NCI-H1092 (cell line): ENCODE measurements at places on chromosomes 12 and 14.

DNA sequence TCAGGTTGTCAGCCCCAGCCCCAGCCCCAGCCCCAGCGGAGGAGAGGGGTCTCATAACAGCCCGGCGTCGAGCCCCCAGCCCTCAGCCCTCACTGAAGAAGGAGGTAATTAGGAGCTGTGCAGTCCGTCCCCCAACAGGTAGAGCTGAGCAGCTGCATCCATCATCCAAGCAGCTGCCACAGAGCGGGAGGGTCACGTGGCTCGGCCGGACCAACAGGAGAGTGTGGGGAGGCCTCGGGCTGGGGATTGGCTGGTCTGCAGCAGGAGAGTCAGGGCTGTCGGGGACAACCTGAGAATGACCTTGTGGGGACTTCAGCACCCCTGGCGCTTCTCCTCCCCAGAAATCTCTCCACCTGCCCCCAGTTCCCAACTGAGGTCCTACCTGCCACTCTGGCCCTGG lies 29.6 kb downstream of the SMUG1 start:
- peak; percentile 83 for DNase-seq

DNA sequence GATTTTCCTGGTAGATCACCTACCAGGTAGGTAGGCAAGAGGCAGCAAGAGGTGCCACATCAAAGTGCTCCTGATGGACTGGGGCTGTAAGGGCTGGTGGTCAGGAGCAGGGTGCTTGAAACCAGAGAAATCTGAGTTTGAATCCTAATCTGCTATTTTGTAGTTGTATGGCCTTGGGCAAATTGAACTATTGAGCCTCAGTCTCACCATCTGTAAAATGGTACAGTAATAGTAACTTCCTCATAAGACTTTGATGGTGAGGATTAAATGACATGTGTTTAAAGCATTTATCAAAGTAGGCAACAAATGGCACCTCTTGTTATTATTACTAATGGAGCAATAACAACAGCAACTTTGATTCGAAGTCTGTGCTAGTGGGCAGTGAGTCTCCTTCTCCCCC lies 32.0 kb downstream of the JDP2 start:
- DNase-seq = no peak

DNA sequence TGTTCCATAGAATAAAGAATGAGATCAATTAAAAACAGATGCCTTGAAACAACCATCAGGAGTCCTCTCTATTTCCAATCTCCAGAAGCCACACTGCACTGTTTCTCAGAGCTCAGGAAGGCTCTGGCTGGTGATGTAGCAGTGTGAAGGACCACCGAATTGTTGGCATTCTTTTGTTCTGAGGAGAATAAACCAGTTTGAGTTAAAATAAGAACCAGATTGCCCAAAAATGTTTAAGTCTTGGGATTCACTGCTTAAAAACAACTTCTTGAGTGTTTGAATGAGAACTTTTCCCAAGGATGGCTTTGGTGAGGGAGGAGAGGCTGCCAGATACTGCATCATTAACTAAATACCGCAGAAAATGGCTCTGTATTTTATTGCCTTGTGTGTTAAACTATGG lies 341.2 kb downstream of the C12orf75 start:
- DNase-seq = no peak

DNA sequence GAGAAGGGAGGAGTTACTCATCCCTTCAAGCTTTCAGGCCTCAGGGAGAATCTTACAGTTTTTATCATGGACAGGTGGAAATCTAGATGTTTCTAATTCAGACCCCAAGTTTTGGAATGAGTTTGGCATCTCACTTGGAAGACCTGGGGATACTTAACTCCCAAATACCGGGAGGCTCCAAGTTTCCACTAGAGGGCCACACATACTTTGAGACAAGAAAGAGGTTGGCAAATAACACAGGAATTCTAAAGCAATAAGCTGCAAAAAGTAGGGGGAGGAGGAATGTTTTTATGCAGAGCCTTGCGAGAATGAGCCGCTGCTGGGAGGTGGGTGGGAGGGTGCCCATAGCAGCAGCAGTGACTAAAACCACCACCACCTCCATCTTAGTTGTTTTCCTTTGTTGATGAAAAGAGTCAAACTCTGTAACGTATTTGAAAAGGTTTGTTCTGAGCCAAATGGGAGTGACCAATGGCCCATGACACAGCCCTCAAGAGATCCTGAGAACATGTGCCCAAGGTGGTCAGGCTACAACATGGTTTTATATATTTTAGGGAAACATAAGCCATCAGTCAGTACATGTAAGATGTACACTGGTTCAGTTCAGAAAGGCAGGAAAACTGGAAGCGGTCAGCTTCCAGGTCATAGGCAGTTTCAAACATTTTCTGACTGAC lies 34.2 kb upstream of the RNASE1 start:
- no peak for DNase-seq

- DNase-seq = no peak
Measured at GRCh38 chr12:76346798-76347420, 1.3 kb downstream of the BBS10 start.

DNA sequence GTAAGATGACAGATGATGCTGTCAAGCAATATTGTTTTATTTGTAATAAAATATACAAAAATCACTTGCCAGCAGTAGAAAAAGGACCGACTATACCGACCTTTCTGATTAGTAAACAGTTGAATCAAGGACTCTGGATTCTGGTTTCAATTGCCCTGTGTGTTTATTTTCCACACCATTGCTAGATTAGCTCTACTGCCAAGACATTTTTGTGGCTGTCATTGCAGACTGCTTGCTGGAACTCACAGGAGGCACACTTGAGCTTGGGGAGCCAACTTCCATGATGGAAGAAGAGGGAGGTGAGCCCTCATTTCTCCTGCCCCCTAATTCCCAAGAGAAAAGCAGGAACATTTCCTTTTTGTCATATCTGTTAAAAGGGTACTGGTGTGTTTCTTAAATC lies 51.3 kb downstream of the MAPKAPK5 start:
- no peak for DNase-seq

DNA sequence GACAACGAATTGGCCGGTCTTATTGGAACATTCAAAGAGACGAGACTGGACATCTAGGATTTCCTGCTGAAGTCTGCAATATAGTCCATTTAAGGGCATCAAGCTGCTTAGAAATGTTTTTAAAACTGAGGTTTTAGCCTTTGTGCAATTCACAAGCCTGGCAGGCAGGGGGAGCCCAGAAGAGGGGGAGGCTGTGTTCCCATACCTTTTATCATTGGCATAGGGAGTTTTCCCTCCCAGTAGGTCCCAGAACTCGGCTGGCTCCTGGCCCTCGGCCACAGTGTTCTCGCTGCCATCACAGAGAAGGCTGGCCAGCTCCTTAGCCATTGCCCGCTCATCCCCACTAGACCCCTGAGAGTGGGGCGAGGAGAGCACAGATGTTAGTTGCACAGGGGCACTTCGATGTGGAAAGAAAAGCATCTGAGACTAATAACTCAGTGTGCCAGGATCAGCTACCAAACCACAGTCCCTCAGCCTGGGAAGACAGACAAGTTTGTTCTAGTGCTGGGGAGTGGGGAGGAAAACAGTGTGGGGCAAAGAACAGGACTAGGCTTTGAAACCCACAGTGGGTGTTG lies 15.1 kb downstream of the AVIL start:
- no peak for DNase-seq

DNA sequence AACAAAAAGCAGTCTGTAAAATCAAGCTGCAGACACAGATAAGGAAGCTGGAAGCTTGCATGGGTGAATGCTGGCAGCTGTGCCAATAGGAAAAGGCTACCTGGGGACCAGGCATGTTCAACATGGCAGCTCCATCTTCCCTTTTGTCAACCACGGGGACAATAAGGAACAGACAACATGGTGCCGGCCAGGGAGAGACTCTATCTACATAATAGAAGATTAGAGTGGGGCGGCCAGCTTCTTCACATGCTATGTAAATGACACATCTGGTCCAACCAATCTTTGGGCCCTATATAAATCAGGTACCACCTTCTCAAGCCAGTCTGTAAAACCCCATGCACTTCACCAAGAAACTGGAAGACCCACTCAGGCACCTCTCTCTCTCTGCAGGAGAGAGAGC lies 157.6 kb downstream of the SUDS3 start:
- DNase-seq = no peak

DNA sequence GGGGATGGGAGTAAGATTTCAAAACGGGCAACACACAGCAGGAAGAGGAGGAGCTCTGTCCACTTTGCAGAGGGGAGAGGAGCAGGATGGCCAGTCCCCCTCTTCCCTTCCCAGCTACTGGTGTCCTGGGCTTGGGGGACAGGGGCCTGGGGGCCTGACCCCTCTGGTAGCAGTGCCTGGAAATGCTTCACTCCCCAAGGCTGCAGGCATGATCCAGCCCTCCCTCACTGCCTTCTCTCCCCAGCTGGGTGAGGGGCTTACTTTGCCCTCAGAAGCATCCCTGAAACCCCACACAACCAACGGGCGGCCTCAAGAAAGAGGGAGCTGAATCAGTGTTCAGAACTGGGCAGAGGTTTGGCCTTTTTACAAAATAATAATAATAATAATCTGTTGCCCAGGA lies 279.5 kb downstream of the DPF3 start:
- DNase-seq = no peak

DNA sequence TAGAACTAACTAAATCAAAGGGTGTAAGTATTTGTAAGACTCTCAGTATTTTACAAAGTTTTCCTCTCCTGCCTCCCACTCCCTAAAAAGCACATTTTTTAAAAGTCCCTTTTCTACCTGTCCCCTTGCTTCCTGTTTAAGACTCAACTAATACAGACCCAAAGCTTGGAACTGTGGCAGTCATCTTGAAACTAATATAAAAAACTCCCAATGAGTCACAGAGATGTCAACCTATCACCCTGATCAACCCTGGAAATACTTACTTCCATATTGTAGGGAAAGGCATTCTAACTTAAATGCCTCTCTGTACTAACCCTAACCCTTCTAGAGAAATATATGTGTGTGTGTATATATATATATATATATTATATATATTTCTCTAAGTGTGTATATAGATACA lies 184.8 kb downstream of the SPTSSA start:
- DNase-seq = no peak

DNA sequence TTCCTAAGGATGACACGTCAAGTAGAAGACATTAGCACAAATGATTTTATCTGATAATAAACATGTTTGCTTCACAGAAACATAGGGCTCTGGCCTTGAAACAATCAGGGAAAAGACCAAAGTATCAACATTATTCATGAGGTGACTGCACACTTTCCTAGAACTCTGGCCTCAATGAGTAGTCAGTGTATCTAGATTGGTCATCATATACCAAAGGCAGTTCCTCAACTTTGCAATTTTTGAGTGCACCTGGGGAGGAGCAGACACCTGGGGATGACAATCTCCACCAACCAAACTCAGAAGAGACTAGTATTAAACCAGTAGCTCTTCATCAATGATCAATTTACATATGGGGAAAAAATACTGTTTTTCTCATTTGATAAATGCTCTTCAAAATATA lies 4.5 kb downstream of the EDDM3A start:
- DNase-seq = no peak

- DNase-seq = no peak
Measured at GRCh38 chr12:1413930-1414329, 180.5 kb downstream of the FBXL14 start.

- DNase-seq = no peak
Measured at GRCh38 chr14:33342299-33342974, 403.8 kb downstream of the NPAS3 start.

- peak; percentile 18 for DNase-seq
Measured at GRCh38 chr14:65302571-65303189, 109.8 kb upstream of the FUT8 start.

DNA sequence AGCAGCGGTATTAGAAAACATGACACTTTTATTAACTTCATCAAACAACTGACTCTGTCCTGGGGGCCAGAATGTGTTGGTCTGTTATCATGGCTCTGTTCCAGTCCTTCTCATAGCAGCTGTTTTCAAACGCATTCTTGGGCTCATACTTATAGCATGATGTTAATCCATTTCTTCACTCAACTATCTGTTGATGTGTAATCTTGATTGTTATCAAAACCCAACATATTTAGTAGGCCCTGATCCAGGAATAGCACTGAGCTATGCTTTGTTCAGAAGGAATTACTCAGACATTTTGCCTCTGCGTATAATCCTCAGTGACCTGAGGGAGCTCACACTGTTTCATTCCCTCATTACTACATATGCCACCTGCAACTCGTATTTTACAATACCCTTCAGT lies 315.9 kb downstream of the BMP4 start:
- DNase-seq = no peak

GRCh38 chr12:1050059-1050707 lies 59.2 kb downstream of the ERC1 start:
- no peak for DNase-seq

GRCh38 chr12:112196196-112196875 lies 71.0 kb downstream of the TRAFD1 start:
- DNase-seq = no peak

DNA sequence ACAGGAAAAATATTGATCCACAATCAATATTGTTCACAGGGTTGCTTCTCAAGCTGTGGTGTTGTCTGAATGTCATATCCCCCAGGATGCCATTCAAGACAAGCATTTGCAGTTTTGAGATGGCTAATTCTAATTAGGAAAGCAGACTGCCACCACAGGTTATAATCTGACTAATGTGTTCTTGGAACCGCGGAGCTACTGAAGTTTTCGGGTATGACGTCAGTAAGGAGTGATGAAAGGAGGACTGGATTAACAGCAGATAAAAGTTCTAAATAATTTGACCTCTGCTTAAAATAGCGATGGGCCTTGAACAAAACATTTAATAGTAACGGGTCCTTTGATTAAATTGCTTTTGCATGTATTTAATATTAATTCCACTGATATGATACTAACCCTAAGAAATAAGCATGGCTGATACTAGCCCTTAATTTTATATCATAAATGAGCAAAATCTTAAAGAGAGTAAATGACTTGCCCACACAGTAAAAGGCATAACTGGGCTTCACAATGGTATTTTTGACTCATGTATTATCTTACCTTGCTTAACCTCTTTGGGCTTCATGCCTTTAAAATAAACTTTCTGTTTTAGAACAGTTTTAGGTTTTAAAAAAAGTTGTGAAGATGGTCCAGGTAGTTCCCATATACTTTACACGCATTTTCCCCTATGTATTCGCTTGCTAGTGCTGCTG lies 50.3 kb downstream of the TSHR start:
- DNase-seq = no peak

GRCh38 chr12:110798461-110798860 lies 48.3 kb upstream of the CCDC63 start:
- DNase-seq = no peak

DNA sequence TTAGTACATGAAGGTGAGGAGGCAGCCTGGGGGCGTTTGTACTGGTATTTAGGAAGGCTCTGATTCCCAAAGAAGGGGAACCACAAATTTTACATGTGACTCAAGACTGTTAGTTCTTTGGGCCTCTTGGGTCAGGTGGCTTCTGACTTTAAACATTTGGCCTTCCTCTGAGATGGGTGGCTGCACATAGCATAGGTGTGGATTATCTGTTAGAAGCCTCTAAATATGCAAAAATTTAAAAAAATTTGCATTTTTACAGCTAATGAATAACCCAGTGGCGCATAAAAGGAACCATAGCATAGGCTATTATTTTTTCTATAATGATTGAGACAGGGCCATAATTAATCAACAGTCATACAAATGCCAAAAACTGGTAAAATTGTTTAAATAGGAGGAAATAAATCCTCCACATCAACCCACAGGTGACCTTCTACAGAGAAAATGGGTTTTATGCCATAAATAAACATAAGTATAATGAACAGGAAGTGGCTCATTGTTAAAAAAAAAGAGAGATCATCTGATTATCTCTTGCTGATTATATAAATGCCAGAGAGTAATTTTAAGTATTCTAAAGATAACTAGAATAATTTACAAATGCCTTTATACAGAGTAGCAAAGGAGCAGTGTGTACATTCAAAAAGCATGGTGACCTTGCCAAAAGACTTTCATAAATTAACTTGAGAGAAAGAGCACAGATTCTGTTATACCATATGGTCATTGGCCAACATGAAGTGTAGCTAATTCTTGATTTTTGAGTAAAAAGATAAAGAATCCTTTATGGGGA lies 284.2 kb upstream of the ATP2B1 start:
- DNase-seq = no peak
